ENCODE measurements at places on chromosomes 6 and 20.
A peak's percentile ranks its signal among the peaks of the same experiment; 100 is the strongest.

- DNase-seq = no peak
These were observed 33.2 kb upstream of the MYB start for GRCh38 chr6:135147637-135148592.

- no peak for DNase-seq
These were observed 1372.1 kb downstream of the EPHA7 start for GRCh38 chr6:92047152-92047850.

DNA sequence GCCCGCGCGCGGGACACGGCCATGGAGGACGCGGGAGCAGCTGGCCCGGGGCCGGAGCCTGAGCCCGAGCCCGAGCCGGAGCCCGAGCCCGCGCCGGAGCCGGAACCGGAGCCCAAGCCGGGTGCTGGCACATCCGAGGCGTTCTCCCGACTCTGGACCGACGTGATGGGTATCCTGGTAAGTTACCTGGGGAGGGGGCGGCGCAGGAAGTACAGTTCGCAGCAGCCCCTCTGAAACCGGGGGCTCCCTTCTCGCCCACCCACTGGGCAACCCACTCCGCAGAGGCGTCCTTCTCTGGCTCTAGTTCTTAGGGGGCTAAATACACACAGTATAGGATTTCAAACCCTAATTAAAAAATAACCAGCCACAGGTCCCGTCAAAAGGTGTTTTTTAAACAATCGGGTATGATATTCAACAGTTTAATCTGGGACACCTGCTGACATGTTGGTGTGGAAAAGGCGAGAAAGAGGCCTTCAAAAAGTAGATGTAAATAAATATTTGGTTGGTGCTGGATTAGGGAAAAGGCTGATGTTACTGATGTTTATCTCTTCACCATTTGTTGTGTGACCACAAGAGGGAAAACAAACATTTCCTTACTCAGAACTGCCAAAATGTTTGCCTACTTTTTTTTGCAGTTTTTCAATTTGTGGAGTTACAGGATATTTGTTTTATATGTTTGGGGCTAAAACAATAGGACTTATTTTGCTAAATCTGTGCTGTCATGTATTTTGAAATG is 577 bp downstream of the SASH1 start:
- DNase-seq = no peak

DNA sequence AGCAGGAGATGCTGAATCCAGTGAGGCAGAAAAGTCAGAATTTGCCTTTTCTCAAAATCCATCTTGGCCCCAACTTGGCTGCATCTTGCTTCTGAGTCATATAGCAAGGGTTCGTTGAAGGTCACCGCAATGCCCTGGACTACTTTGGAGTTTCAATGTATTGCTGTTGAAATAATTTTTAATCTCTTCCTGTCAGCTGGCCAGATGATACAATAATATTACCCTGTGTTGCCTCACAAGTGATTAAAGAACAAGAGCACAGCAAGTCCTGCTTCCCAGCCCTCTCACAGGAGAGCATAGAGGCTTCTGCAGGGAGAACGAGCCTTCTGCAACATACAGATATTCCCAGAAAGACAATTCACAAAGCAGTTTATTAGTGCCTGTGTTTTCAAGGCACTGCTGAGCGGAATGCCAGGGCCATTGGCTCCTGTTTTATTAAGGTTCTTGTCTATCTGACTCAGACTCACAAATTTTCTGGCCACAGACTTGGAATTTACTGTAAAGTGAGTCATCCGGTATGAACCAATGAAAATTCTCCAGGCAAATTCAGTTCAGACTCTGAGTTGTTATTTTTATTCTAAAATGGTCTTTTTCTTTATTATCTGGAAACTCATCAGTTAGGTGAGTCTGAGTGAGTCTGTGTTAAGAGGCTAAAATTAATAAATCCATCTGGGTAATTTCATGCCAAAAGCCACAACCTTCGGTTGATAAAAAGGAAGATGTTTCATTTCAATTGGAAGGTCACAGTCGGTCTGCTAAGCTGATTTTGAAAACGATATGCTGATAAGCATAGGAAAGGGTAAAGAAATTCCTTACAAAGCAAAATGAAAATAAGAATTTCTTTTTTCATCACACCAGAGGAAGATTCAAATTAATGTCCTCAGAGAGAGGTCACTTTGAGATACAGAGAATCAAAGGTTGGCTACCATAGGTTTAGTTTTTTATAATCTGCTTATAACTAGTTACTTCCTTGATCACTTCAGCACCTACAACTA is 289.4 kb upstream of the STXBP5 start:
- DNase-seq = no peak

- peak; percentile 44 for DNase-seq
These were observed 327.5 kb downstream of the SYNE1 start for GRCh38 chr6:152309648-152310047.

- DNase-seq = no peak
These were observed 80.5 kb upstream of the IFNGR1 start for GRCh38 chr6:137299681-137300080.

Measured in stimulated activated CD8-positive, alpha-beta memory T cell treated with anti-CD3 and anti-CD28 coated beads, Interleukin-4, amount 100 ng/mL, for 24 hours (primary cell).